NCI-H1092 treated with DMSO at 0.1 percent for 48 hours (cell line): ENCODE measurements at places on chromosomes 1 and 21.

GRCh38 chr1:153985341-153985912 is 712 bp downstream of the RAB13 start:
- DNase-seq, result no peak

GRCh38 chr1:14184454-14184853 is 414.0 kb upstream of the KAZN start:
- DNase-seq, result peak; percentile 89

GRCh38 chr1:21875621-21876063 is 61.5 kb downstream of the HSPG2 start:
- DNase-seq, result peak; percentile 87

DNA sequence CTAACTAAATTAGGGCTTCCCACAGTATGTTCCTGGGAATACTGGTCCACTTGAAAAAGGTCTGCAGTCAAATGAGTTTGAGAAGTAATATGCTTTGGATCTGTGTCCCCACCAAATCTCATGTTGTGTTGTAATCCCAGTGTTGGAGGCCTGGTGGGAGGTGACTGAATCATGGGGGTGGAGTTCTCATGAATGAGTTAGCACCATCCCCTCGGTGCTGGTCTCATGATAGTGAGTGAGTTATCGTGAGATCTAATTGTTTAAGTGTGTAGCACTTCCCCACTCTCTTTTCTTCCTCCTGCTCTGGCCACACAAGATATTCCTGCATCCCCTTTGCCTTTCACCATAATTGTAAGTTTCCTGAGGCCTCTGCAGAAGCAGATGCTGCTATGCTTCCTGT is 16.9 kb upstream of the DMRTB1 start:
- DNase-seq, result no peak

- no peak for DNase-seq
These were observed 31.4 kb upstream of the OLIG2 start for GRCh38 chr21:32994305-32994704.

DNA sequence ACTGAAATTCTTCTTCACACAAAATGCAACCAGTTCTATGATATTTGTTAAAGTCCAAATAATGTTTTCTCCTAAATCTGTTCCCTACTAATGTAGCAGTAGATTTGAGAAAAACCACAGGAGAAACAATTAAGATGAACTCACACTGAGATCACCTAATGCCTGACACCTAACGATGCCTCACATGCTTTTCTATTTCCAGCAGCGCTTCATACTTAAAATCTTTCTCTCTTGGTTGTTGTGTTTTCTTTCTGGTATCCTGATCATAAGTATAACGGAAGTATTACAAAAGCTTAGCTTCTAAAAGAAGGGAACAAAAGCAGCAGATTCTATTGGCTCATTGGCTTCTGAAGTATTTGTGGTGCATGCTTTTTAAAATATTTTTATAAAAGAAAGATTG is 267.2 kb upstream of the SGIP1 start:
- no peak for DNase-seq

DNA sequence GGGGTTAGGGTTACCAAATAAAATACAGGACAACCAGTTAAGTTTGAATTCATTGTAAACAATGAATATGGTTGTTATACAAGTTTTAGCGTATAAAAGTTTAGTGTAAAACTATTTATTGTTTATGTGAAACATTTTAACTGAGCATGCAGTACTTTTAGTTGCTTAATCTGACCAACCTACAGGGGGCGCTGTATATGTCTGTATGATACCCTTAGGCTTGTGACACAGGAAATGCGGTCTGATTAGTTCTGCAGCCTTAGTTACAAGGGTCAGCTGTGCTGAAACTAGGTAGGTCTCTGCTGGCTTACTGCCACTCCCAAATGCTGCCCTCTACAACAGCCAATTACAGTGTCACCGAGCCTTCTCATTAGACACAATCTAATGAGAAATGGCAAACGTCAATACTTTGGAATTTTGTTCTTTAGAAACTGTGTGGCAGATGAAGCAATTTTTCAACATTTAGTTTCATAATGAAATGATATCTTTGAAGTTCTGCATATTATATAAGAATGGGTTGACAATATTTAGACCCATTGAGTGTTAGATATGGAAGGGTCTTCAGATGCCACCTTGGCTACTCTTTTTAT is 56.2 kb downstream of the NTNG1 start:
- DNase-seq, result no peak

DNA sequence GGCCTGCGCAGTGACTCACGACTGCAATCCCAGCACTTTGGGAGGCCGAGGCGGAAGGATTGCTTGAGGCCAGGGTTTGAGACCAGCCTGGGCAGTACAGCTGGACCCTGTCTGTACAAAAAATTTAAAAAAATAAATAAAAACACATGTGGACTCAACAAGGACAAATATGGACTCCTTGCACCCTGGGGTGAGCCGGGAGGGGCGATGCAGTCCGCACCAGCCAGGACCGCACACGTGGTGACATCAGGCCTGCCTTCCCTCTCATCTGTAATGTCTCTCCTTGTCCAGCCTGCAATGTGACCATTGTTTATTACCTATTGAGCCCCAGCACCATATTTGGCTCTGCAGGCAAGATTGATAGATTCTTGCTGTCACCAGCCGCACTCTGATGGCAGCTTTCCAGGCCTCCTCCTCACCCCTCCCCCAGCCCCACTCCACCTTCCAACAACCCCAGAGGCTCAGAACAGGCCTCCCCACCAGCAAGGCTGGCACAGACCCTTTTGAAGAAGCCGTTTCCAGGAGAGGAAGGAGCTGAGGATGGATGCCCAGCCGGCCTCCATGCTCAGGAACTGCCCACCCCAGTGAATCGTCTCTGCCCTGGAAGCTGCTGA is 55.2 kb downstream of the IRF2BP2 start:
- DNase-seq, result peak; percentile 86

- peak; percentile 45 for DNase-seq
These were observed 35.8 kb downstream of the EPHX1 start for GRCh38 chr1:225845571-225846259.

DNA sequence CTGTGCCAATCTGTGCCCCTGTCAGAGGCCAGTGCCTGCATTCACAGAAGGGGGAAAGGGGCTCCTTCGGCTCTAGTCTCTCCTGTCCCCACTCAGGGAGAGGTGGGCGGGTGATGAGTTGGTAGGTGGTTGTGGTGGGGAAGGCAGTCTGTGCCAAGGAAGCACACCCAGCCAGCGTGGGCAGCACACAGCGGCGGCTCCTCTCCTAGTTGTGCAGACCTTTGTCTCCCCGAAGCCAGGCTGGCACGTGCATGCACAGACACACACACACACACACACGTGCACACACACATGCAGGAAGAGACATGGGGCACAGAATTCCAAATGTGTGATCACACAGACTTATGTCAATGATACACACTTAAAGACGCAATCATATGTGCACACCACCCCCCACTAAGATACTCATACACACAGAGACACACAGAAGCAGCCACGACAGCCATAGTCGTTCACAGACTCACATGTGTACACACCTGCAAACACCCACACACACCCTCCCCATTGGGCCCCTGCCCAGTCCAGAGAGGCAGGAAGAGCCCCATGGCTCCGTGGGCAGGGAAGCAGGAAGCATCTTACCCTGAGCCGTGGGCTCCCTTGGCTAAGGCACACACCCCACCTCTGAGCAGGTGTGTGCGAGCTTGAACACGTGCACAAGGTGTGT is 16.4 kb downstream of the RIMS3 start:
- DNase-seq, result peak; percentile 39

- peak; percentile 68 for DNase-seq
These were observed 43.5 kb upstream of the DNAJC6 start for GRCh38 chr1:65265651-65266351.

DNA sequence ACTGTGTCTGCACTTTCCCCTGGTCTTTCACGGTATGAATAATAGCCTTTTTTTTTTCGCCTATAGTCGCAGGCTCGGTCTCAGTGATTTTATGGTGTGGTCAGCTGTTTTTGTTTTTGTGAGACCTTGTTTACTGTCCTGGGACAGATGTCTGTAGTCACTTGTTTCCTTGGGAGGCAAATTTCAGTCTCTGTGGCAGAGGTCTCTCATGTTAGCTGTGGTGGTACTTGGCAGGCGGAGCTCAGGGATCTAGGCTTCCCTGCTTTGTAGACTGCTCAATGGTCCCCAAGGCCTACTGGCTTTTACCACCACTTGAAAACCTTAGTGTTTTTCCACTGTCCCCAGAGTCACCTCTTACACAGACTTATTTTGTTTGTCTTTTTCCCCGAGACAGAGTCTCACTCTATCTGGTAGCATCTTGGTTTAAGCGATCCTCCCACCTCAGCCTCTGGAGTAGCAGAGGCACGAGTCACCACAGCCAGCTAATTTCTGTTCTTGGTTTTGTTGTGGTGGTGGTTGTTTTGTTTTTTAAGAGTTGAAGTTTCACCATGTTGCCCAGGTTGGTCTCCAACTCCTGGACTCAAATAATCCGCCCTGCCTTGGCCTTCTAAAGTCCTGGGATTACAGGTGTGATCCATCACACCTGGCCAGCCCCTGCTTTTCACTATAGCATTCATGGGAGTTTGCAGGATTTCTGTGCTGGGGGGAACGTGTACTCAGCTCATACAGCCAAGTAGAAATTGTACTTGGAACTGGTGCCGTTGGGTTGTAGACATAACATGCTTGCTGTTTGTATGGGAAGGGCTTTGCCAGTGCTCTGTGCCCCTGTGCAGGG is 10.3 kb downstream of the RNU1-2 start:
- DNase-seq, result no peak

DNA sequence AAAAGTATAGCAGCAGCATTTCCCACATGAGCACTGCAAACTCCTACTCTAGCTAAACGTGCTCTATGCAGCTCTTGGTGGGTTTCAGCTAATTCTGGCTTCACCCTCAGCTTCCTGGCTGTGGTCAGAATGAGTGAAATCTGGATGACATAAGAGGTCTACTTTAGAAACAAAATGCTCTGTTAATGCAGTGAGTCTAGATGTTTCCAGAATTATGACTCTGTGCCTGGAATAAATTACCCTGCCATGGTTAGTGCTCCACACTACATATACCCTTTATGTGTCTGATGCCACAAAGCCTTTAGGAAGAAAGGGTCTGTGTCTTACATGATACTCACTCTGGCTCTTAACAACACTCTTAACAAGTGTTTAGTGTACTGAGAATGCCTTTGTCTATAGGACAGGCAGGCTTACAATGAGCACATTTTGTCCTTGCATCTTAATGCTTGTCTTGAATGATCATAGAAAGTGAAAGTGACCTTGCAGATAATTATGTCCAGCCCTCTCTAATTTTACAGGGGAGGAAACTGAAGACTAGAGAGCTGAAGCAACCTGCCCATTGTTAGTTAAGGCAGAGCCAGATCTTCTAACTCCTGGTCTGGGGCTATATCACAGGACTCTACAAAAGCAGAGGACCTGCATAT is 9.2 kb downstream of the S100A10 start:
- no peak for DNase-seq

DNA sequence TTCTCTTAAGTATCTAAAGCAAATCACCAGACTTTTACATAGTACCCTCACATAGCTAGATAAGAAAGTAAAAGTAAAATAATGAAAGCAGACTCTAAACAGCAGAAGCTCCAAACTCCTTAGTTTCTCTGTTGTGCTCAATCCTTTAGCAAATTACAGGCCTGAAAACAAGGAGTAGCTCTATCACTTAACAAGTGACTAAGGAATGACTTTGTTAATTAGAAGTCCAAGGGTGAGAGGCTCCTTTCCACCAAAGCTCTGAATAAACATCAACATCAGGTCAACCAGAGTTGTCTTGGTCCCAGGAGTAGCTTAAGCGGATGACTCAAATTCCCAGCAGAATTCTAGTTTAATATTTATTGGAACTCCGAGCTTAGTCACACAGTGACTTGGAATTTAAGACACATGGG is 5.9 kb downstream of the NRIP1 start:
- DNase-seq, result no peak

GRCh38 chr1:244242446-244242845 is 191.4 kb downstream of the ZBTB18 start:
- no peak for DNase-seq

- DNase-seq, result peak; percentile 33
These were observed 772 bp downstream of the ADAM15 start for GRCh38 chr1:155051777-155052398.

DNA sequence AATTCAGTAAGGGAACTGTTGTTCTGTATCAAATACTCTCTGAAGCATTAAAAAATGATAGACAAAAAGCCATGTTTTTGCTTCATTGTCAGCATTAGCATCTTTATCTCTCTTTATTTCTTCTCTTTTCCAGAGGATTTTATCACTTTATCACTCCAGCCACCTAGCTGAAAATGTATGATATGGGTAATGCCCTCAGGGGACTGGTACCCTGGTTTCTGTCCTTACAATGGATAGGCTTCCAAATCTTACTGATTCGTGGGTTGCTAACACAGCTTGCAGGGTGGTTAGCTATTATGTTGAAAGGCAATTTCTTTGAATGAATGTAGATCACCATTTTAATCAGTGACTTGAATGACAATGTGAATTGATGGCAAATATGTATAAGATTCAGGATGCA is 23.3 kb upstream of the HRNR start:
- no peak for DNase-seq

DNA sequence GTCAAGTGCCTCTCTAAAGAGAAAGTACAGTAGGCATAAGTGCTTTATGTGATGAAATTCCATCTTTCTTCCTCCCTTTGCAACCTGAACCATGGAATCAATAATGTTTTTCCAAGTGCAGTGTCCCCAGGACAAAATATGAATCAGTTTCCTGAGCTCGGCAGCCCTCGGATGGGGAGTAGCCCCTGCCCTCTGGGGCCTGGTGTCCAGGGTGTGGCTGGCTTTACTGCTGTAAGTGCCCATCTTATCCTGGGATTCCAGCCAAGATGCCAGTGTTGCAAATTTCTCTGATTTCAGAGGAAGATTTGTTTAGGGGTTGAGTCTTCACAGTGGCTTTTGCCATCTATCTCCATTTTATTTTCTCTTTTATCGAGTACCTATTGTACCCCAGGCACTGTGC is 40.5 kb upstream of the SRP9 start:
- DNase-seq, result no peak

DNA sequence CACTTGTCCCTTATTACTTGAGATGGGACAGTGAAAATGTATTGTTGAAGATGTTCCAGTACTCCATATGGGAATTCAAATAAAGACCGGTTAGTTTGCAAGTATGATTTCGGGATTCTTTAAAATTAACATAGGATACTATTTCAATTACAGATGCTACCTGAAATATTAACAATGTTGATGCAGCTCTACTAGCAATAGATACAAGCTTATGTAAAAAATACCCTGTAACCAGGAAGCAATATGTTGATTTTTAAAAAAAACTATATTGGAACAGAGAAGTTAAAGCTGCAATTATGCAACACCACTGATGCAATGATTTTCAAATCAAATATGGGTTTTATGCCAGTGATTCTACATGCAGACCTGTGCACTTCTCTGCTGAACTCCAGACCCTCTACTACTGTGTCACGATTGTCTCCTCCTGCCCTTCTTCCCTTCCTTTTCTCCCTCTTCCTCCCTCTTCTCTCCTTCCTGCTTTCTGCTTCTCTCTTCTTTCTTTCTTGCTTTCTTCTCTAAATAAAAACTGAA is 179.2 kb downstream of the ATP6V1G3 start:
- DNase-seq, result no peak

GRCh38 chr1:180909005-180909414 is 3.7 kb upstream of the KIAA1614 start:
- no peak for DNase-seq
